Stimulated activated naive CD4-positive, alpha-beta T cell treated with Interleukin-2 at 50 U/mL for 16 hours (primary cell): ENCODE measurements at places on chromosomes 16 and 17.

DNA sequence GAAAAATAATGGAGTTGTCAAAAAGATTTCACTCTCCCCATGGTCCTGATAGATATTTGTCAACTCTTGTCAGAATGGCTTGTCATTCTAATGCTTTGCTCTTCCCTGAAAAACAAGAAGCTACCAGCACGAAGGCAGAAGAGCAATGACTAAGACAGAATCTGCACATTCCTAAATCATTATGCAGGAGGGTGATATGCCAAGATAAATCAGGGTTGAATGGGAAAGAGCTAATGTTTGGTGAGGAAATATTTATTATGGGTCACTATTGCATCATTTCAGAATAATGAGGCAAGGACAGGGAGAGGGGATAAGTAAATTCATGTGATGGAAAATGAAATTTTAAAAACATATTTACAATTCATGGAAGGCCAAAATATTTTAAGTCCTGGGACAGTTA is 297.5 kb upstream of the XYLT1 start:
- no peak for DNase-seq

DNA sequence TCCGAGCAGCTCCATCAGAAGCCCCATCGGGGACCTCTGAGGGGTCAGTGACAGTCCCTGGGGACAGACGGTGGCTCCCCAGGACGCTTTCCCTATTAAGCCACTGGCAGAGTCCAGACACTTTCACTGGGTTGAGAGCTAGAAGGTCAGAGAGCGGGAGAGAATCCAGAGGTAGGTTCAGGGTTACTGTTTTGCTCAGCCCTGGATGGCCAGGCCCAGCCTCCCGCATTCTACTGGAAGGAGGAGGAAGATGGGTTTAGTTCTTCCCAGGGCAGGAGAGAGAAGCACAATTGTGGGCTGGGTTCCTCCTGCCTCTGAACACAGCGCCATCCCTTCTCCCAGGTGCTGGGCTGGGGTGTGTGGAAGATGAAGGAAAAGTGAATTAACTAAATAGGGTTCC is 452.8 kb downstream of the SLC39A11 start:
- DNase-seq, result no peak

DNA sequence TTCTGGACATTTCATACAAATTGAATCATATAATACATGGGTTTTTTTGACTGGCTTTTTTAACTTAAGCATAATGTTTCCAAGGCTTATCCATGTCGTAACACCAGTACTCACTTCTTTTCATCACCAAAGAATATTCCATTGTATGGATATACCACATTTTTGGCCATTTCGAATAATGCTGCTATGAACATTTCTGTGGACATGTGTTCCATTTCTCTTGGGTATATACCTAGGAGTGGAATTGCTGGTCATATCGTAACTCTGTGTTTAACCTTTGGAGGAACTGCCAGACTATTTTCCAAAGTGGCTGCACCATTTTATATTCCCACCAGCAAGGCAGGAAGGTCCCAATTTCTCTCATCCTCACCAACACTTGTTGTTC is 46.0 kb upstream of the WSB1 start:
- DNase-seq, result no peak

GRCh38 chr16:82049484-82049883 is 14.4 kb downstream of the HSD17B2 start:
- DNase-seq, result no peak

GRCh38 chr16:31333686-31334649 is 21.0 kb upstream of the ITGAX start:
- DNase-seq, result peak; percentile 3

GRCh38 chr16:88927010-88927409 is 50.0 kb downstream of the CBFA2T3 start:
- no peak for DNase-seq

- no peak for DNase-seq
These were observed 5.7 kb upstream of the MRPL12 start for GRCh38 chr17:81697261-81698044.
